Activated CD4-positive, alpha-beta T cell treated with anti-CD3 and anti-CD28 coated beads, Interleukin-2, amount 50 U/mL, for 1 hour (primary cell): ENCODE measurements at places on chromosomes 16 and 17.

GRCh38 chr17:63595132-63595531 is 5.6 kb upstream of the TACO1 start:
- no peak for DNase-seq

- DNase-seq: no peak
These were observed 11.6 kb downstream of the CDK5R1 start for GRCh38 chr17:32498391-32498790.

DNA sequence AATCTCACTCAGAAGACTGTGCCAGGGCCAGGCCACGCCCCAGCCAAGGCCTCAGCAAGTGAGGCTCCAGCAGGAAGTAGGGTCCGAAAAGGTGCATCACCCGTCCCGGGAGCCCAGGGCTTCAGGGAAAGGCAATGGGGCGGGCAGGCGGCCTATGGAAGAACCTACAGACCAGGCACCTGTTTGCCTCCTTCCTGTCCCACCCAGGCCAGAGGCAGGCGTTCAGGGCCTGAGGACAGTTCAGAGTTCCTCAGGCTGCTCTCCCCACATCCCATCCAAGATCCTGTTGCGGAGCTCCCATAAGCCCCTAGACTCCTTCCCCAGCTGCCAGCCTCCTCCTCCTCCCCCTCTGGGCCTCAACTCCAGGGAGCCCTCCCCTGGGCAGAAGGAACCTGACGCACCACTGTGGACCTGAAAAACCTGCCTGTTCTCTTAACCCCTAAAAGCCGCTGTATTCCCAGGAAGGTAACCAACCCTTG is 2.3 kb downstream of the CLUH start:
- no peak for DNase-seq

DNA sequence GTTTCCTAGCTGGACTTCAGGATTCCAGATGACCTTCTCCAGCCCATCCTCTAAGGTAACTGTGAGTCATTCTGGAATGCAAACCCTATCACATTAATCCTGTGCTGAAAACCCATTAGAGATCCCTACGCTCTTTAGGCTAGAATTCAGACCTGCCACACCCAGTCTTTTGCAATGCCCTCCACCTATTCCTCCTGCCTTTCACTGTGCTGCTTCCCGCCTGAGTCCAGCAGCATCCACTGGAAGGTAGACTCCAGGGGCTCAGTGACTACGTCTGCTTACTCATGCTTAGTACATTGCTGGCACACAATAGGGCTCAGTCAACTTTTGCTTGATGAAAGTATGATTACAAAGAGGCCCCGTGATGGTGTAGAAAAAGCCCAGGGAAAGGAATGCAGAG is 121.1 kb downstream of the SPACA3 start:
- no peak for DNase-seq

DNA sequence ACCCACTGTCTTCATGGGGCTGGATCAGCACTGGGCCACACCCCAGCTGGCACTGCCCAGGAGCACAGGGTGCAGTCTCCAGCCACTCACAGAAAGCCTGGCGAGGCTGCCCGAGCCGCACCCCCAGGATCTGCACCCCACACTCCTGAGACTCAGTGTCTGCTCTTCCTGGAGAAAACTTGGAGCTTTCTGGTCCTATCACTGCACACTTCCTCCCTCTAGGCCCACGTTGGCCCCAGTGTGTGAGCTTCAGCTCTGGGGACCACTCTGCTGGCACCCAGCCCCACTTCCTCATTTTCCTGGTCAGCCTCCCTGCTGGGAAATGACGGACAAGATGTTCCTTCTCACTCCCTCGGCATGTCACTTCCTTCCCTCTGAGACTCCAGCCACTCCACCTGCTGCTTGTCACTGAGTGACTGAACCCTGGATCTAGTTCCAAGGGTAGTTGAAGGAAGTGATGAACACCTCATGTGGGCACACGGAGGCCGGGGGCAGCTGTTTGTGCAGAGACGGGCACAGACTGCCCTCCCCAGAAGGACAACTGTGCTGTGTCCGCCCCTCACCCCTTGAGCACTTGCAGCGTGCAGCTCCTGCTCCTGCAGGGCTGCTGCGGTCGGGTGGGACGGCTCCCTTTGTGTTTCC is 29.0 kb downstream of the ZC3H18 start:
- DNase-seq: no peak

- no peak for DNase-seq
These were observed 188.2 kb upstream of the HSBP1 start for GRCh38 chr16:83619381-83620150.

DNA sequence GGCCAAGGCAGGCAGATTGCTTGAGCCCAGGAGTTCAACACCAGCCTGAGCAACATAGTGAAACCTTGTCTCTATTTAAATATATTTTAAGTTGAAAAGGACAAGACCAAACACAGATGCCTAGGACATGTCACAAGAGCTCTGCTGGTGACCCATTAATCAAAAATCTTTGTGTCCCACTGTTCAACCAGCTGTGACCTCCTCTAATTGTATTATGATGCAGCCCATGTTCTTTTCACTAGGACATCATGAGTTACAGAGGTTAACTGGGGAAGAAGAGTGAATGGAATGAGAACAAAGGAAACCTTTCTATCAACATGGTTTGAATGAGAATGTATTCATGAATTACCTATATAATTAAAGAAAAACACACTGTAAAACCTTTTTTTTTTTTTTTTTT is 7.0 kb downstream of the EFTUD2 start:
- no peak for DNase-seq

DNA sequence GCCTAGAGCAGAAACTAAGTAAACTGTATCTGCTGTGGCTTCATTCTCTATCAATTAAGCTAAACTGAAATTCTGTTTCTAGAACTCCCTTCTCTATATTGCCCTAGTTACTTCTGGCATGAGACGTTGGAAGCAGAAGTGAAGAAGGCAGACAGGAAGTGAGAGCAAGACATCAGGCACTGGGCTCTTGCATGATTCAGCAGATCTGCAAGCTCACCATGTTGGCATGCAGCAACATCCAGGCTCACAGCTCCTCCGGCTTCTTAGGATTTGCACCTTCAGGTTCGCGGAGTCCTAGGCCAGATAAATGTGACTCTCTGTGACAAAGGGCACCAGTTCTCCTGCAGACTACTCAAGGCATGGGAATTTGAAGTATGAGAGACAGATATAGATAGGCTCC is 148.3 kb downstream of the CDH8 start:
- no peak for DNase-seq

- no peak for DNase-seq
These were observed 48.8 kb downstream of the RMI2 start for GRCh38 chr16:11393861-11394592.

- DNase-seq: no peak
These were observed 304.4 kb downstream of the SOX9 start for GRCh38 chr17:72425133-72425793.

- no peak for DNase-seq
These were observed 119.5 kb downstream of the MSI2 start for GRCh38 chr17:57375770-57376225.

DNA sequence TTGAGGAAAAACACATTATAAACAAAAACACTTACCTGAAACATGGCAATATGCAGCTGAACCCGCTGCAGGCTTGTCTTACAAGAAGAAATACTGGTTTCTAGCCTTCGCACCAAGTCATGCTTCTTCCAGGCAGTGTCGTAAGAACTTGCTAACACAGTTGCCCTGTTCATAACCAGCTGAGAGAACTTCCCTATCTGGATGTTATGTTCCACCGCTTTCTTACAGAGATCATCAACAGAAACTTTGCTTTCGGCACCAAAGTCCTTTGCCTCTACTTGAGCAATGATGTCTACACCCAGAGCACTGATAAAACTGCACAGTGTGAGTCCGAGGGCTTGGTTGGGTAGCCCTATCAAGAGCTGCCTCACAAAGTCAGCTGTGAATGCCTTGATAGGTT is 27.9 kb upstream of the ARL6IP1 start:
- no peak for DNase-seq

GRCh38 chr16:22945361-22945760 is 131.4 kb downstream of the HS3ST2 start:
- DNase-seq: no peak

GRCh38 chr17:6523330-6523729 is 33.0 kb downstream of the PITPNM3 start:
- no peak for DNase-seq
